ENCODE measurements at places on chromosomes 13 and 19. TPM values are rescaled to one million over a fixed set of nuclear protein-coding genes. Genes with fewer than 3 reads are reported as not detected.

The NLRP4 gene
- not detected for total RNA-seq

The RASIP1 gene
- total RNA-seq: 9.7 TPM

The FPR2 gene
- 0.98 TPM for total RNA-seq

The ACER1 gene
- total RNA-seq: not detected

The CACNG7 gene
- total RNA-seq: not detected

The TDRD12 gene
- 0.28 TPM for total RNA-seq

The KLF1 gene
- total RNA-seq: not detected

The C19orf33 gene
- not detected for total RNA-seq

The SLAIN1 gene
- total RNA-seq: 3.7 TPM

The CGB1 gene
- total RNA-seq: not detected

The RPL21 gene
- total RNA-seq: 440 TPM

The PVR gene
- total RNA-seq: 117 TPM

The ZNF626 gene
- total RNA-seq: 8.3 TPM

The CGB5 gene
- total RNA-seq: not detected

The SERPINE3 gene
- total RNA-seq: not detected

The DENND1C gene
- 0.26 TPM for total RNA-seq

The CCDC70 gene
- not detected for total RNA-seq

The SPACA4 gene
- total RNA-seq: not detected

The CEACAM8 gene
- not detected for total RNA-seq

The TNFSF13B gene
- total RNA-seq: 0.80 TPM

The KLK4 gene
- not detected for total RNA-seq

The SIGLEC10 gene
- total RNA-seq: 1.1 TPM

The CDC42EP5 gene
- total RNA-seq: 5.4 TPM

The PLA2G4C gene
- 41.8 TPM for total RNA-seq
